Activated CD8-positive, alpha-beta memory T cell treated with anti-CD3 and anti-CD28 coated beads, Interleukin-2, amount 50 U/mL, for 4 hours (primary cell): ENCODE measurements at places on chromosomes 4 and X.

DNA sequence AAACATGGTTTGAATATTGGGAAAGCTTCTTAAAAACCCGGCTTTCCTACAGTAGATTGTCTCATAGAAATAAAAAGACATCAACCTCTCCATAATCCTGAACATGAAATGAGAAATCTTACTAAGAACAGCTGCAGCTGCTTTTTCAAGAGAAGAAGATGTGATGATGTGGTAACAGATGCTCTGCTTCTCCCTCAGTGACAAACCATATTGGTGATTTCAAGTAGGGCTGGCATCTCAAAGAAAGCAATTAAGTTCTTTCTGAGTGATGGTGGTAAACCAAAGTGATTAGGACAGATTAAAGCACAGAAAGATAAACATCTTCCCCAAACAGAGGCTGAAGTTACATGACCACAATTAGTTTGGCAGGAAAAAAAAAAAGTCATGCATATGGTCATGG, 1477.7 kb downstream of the RAPGEF2 start:
- no peak for DNase-seq

- no peak for DNase-seq
These were observed 194.7 kb downstream of the RAB28 start for GRCh38 chr4:13289391-13289790.

- DNase-seq = no peak
These were observed 303.0 kb upstream of the PRPS2 start for GRCh38 chrX:12488220-12488619.

GRCh38 chr4:101981756-101982155, 191.2 kb downstream of the BANK1 start:
- DNase-seq = no peak

GRCh38 chrX:119272882-119273419, 36.9 kb downstream of the PGRMC1 start:
- no peak for DNase-seq

DNA sequence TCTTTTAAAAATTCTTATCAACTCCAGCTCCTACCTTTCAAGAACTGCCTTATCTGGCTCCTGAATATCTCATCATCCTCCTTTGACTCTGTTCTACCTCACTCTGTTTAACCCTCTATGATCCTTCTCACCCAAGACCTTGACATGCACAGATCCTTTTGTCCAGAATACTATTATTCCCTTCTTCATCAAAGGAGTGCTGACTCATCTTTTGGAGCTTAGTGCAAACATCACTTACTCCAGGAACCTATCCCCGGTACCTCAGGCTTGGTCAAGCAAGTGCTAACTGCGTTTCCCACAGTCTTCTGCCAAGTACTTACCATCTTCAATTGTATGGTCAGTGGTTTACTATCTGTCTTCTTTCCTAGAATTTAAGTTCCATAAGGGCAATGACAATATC, 96.0 kb downstream of the PAPSS1 start:
- DNase-seq = no peak

GRCh38 chr4:22410645-22411247, 105.1 kb downstream of the ADGRA3 start:
- DNase-seq = no peak

GRCh38 chr4:150722908-150723362, 141.0 kb downstream of the MAB21L2 start:
- DNase-seq = no peak

DNA sequence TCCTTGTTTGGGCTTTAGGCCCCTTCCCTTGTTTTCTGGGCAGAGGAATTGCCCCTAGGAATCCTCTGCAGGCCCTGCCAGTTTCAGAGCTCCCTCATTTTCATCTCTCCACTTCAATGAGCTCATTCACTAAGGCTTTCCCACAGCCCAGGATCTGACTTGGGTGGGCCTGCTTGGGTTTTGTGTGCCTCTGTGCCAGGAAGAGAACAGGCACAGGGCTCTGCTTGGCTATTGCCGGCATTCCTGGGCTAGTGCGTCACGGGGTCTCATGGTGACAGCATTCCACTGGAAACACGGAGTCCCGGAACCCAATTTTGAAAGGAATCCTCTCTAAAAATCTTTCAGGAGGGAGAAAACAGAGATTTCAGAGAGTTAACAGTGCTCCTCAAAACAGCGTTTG, 150.5 kb downstream of the VCX3A start:
- DNase-seq = no peak

- no peak for DNase-seq
These were observed 137.4 kb downstream of the CEP135 start for GRCh38 chr4:56086073-56086541.

GRCh38 chr4:102163404-102164140, 181.7 kb downstream of the SLC39A8 start:
- DNase-seq = no peak

DNA sequence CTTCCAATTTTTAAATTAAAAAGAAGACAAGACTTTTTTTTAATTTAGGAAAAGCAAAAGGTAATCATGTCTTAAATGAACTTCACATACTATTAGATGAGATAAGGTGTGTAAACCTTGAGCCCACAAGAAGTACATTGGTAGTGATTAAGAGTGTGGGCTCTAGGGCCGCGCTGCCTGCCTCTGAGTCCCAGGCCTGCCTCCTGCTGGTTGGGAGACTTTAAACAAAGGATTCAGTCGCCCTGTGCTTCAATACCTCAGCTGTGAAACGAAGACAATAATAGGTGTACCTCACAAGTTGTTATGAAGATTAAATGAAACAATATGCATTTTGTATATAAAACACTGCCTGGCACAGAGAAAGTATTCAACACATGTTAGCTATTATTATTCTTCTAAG, 95.9 kb upstream of the MYOZ2 start:
- no peak for DNase-seq

- no peak for DNase-seq
These were observed 78.9 kb upstream of the BMPR1B start for GRCh38 chr4:94678896-94679295.

DNA sequence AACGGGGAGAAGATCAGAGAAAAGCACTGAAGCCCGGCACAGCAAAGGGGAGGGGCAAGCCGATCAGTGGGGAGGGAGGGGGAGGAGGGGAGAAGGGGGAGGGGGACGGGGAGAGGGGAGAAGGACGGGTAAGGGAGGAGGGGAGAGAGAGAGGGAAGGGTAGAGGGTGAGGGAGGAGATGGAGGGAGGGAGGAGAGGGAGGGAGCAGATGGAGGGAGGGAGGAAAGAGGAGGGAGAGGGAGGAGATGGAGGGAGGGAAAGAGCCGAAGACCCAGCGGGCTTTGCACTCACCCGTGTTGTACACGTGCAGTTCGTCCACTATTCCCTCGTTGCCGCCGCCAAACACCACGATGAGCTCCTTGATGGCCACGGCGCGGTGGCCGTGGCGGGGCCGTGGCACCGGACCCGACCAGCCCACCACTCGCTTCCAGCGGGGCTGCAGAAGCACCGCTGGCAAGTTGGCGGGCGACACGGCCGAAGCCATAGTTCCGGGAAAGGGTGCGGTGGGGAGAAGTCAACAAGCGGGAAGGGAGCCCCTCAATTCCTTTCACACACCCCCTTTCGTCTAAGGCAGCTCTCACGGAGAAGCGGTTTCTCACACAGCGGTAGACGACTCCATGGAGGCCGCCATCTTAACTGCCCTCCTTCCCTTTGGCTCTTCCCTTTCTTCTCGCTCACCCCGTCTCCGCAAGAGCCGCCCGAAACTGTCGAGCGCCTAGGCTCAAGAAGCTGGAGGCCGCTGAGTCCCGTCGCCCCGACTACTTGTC, 1.1 kb downstream of the HCFC1 start:
- no peak for DNase-seq

- no peak for DNase-seq
These were observed 23.7 kb downstream of the ACSL1 start for GRCh38 chr4:184801781-184802696.

- no peak for DNase-seq
These were observed 29.9 kb upstream of the TET2 start for GRCh38 chr4:105116616-105117319.

DNA sequence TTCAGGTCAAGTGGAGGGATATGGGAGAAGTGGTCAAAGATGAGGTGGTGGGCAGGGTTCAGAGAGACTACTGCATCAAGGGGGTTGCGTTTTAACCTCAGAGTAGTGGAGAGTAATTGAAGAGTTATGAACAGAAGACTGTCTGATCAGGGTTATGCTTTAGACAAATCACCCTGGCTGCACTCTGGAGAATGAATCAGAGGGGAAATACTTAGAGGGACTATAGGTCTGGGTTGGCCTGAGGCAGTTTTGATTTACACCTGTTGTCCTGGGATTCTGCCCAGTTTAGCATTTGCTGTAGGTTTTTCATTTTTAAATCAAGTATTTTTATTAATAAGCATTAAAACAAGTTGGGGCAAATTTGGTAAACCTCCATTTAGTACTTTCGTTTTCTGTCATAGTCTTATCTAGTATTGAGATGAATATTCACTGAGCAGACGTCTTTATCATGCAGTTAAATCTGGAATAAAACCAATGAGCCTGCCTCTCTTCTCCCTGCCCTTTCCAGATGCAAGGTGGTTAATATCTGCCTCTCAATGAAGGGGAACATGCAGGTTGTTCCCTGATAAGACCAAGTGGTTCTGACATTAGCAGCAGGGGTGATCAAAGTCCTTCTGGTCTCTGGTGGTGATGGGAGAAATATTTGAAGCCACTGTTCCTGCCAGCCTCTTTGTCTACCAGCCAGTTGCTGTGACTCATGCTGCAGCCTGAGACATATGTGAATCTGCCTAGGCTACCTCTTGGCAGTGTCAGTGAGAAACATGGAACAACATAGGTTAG, 116.0 kb upstream of the RPS6KA3 start:
- no peak for DNase-seq

- no peak for DNase-seq
These were observed 23.5 kb upstream of the PDZD4 start for GRCh38 chrX:153853902-153854267.

DNA sequence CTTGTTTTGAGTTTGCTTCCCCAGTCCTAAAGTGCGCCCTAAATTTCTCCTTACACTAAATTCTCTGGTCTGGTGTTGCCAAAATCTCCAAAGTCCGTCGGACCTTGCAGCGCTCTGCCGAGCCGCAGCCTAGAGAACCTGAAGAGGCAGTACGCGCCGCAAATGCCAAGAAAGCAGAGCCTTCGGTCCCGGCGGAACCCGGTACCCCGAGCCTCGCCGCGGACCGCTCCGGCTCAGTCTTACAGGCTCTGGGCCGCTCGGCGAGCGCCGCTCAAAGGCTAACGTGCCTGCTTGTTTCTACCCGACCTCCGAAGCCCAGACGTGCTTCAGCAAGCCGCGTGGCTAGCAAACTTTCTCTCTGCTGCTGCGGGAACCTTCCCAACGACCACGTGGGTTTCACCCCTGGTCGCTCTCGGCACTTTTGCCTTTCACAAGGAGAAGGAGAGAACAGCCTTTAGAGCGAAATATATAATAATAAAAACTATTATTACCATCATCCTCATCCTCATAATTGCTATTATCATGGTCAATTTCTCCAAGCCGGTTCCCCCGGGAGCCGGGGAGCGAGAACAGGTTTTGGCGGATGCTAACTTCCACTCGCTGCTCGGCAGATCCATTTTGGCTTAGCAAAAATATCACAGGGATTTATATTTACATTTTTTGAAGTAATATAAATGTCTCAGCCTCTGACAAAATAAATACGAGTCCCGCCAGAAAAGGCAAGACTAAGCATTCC, 2.2 kb upstream of the HTR2C start:
- no peak for DNase-seq

DNA sequence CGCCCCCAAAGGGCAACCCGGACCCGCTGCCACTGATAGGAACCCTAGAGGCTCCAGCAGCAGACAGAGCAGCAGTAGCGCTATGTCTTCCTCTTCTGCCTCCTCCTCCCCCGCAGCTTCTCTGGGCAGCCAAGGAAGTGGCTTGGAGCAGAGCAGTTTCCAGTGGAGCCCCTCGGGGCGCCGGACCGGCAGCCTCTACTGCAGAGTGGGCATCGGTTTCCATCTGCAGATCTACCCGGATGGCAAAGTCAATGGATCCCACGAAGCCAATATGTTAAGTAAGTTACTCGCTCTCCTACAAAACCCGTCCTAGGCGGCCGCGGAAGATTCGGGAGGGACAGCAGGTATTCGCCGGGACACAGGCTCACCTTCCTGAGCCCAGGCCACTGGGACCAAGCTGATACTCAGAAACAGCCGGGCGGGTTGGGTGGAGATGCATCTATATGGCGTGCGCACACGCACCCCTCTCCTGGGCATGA, 477 bp downstream of the FGF5 start:
- DNase-seq = no peak

GRCh38 chr4:2941138-2942036, 21.8 kb downstream of the NOP14 start:
- DNase-seq = no peak

GRCh38 chr4:38173935-38174518, 213.8 kb downstream of the PTTG2 start:
- no peak for DNase-seq

DNA sequence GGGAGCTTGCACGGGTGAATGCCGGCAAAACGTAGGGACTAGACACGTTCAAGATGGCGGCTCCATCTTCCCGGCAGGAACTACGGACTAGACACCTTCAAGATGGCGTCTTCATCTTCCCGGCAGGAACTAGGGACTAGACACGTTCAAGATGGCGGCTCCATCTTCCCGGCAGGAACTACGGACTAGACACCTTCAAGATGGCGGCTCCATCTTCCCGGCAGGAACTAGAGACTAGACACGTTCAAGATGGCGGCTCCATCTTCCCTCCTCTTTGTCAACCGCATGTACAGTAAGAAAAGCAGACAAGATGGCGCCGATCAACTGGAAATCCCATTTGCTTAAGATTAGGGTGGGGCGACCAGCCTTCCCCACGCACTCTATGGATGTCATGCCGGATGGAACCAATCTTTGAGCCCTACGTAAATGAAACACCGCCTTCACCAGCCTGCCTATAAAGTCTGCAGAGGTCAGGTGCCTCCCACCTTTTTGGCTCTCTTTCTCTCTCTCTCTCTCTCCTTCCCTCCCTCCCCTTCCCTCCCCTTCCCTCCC, 222.4 kb downstream of the CRLF2 start:
- peak; percentile 69 for DNase-seq

DNA sequence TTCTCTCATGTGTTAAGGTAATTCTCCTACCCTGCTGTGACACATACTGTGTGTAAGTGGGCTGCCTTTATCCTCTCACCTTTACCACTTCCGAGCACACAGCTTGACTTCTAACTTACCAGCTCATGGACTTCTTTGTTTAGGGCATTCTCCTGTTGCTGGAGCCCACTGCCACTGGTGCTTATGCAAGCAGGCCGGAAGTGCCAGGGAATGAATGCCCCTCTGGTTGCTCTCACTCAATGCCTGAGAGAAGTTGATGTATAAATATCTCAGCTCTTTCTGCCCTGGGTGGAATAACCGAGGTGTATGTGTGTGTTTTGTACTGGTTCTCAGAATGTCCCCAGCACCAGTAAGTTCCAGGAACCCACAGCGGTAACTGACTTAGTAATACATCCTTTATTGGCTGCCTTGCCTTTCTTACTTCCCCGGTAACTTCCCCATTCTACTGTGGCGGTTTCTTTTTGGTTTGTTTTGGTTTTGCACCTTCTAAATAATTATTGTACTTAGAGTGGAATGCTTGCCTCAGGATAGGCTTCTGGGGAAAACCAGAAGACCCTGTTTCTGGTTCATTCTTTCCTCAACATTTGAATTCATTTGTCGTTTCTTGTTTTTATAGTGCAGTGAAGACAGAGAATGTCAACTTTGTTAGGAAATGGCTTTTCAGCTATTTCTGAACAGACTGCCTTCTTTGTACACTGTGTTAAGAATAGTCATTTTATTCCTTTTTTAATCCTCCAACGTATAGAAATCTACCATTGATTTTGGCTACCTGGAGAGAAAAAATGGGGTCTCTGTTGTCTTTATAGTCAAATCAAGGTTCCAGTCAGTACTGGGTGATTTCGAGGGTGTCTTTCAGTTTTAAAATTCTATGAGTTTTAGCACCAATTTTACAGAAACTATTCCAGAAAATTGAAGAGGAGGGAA, 45.4 kb downstream of the CXorf58 start:
- peak; percentile 17 for DNase-seq

- DNase-seq = no peak
These were observed 103.3 kb downstream of the PARM1 start for GRCh38 chr4:75036046-75036830.
